ENCODE measurements at places on chromosomes 12 and 14. TPM values are rescaled to one million over a fixed set of nuclear protein-coding genes. Genes with fewer than 3 reads are reported as not detected.

DNA sequence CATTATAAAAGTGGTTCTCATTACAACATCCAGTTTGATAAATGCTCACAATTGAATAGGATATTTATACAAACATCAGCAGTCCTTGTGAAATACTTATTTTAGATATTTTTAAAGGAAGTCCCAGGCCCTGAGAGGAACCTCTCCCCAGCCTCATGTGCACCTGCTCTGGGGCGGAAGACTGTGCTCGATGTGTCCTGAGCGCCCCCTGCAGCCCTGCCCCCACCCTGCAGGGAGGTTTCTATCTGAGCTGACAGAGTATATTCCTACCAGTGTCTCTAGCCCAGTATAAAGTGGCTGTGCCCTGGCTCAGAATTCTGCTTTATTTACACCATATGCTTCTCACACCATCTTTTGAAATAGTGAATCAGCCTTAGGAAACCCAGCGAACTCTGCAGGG is 1349.1 kb downstream of the TMEM121 start:
- no peak for DNase-seq

DNA sequence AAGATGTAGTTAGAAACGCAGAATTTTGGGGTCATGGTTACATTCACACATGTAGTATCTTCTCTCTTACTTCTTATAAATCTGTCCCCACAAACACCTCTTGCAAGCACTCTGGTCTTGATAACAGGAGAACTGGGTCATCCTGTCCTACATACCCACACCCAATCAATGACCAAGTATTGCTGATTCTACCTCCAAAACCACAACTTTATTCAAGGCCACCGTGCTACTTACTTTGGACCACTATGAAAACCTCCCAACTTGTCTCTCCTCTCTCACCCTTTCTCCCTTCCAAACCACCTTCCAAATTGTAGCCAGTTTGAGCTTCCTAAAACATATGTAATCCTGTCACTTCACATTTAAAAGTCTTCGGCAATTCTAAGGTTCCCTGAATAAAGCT is 5.4 kb downstream of the SERPINA11 start:
- DNase-seq: no peak

DNA sequence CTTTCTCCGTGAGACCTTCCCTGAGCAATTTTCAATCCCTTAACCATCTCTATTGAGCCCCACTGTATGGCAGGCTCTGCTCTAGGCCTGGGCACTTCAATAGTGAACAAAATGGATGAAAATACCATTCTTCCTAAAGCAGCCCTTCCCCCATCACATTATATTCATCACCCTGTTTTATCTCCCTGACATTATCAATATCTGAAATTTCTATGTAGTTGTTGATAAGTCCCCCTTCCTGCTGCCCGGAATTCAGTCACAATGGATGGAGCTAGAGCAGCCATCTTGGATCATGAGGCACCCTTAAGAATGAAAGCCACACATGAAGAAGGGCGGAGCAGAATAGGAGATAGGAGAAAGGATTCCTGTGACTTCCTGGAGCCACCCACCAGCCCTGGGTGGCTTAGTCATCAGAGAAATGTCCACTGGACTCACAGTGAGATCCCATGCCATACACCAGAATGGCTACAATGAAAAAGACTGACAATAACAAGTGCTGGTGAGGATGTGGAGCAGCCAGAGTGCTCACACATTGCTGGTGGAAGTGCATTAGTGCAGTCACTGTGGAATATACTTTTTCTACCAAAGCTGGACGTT is 33.9 kb downstream of the SCARB1 start:
- no peak for DNase-seq

DNA sequence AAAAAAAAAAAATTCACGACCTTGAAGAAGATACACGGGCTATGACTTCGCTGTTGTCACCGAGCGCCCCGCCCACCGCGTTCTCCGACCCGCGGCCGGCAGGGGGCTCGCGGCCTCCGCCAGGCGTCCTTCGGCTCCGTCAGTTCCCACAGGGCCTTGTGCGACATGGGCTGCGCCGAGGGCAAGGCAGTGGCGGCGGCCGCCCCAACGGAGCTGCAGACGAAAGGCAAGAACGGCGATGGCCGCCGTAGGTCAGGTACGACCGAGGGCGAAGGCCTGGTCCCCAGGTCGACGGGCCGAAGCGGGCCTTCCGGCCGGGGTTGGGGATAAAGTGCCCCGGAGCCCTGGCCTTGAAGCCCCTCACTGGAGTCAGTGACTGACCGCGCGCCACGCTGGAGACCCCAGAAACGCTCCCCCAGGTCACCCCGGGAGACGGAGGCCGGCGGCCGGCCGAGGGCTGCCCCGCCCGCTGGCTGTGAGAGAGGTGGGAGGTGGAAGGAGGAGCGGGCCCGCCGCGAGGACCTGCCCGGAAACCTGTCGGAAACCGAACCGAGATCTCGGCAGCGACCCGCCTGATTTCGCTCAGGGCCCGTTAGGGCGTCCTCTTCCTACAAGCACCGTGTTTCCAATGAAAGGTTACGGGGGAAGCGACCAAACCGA is at the start of gene TXNRD1:
TSS of gene TXNRD1 (plus strand) at position 142 of the 660 bp plus-strand sequence. CDS start at position 166, 24 bp downstream.
- DNase-seq: peak; percentile 85

DNA sequence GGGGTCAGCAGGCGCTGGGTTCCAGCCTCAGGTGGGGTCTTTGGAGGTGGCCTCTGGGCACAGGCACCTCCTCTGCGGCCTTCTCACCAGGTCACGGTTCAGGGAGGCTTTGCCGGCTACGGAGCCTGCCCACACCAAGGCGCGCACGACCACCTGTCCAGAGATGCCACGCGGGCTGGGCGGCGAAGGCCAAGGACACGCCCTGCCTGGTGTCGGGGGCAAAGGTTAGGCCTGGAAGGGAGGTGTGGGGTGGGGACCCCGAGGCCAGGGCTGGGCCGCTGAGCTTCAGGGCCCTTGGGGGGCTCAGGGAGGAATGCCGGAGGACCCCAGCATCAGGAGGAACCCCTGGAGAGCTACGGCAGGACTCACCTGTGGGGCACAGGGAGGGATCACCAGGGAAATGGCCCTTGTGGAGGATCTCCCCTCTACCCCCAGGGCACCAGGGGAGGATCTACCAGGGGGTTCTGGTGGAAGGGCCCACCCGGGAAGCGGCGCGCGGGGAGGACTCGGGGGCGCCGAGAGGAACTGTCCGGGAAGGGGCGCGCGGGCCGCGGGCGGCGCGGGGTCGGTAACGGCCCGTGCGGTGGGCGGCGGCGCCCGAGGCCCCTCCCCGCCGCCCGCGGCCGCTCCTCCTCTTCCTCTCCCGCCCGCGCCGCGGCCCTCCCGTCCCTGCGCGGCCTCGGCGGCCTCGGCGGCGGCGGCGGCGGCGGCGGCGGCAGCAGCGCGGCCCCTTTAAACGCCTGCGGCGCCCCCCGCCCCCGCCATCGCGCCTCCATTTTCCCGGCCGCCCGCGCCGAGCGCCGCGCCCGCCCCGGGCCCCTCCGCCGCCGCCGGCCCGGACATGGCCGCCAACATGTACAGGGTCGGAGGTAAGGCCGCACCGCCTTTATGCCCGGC is at the start of gene MTA1:
TSS of gene MTA1 (plus strand) at position 633 of the 897 bp plus-strand sequence. CDS start at position 842, 209 bp downstream.
- no peak for DNase-seq

DNA sequence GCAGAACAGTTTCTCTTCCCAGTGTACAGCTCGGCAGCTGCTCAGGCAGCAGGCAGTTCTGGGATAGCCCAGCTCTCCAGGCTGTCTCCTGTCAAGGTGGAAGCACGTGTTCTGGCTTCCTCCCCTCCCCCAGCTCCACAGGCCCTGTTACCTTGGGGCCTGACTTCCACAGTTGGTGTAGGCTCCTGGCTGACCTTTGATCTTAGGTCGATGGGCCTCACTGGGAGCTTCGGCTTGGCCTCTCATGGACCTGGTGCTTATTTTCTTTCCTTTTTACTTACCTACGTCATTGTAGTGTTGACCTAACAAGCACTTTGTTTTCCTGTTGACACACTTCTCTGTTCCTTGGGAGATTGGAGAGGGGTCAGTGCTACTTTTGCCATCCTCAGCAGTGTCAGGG is 17.0 kb downstream of the DLST start:
- DNase-seq: no peak

DNA sequence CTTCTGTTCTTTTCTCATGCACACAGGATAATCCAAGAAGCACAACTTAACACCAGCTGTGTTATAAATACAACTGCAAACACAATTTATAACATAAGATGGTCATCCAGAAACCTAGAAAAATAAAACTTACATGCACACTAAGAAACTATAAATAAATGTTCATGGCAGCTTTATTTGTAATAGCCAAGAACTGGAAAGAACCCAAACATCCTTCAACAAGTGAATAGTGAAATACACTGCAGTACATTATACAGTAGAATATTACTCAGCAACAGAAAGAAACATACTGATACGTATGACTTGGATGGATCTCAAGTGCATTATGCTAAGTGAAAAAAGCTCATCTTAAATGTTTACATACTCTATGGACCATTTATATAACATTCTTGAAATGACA is 132.7 kb downstream of the SPTSSA start:
- no peak for DNase-seq

DNA sequence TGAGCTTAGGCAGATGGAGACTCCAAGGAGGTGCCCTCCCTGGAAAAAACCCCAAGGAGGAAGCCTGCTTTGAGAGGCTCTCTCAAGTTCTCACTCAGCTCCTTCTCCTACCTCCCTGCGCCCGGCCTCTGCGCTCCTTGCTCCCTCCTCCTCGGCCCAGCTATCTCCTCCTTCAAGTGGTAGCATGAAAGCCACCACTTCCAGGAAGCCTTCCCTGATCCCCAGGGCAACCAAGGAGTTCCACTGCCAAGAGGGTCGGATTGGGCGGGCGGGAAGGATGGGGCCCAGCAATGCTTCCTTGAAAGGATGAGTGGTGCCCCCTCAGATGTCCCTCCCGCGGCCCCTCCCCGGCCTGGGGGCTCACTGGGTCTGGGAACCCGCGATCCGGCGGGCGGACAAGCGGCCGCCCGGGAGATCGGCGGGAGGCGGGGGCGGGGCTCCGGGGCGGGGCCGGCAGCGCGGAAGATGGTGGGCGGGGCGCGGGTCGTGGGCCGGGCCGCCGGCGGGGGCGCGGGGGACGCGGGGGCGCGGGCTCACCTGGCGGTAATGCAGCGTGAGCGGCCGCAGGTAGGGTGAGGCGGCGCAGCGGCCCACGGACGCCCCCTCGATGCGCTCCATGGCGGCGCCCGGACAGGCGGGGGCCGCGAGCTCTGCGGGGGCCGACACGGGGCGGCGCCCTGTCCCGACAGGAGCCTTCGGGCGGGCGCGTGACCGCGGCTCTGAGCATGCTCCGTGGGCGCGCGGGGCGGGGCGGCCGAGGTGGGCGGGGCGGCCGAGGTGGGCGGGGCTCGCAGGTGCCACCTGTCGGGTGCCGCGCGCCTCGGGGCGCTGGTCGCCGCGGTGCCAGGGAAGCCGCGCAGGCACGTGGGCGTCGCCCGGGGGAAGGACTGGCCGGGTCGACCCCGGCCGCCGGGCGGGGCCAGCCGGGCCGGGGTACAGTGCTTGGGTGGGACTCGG is at the start of gene NUDT14:
TSS of gene NUDT14 (minus strand) at position 721 of the 957 bp plus-strand sequence. CDS start at position 618, 103 bp downstream.
- DNase-seq: peak; percentile 62

The SERPINA12 gene
- not detected for total RNA-seq

The AMDHD1 gene
- 15.6 TPM for total RNA-seq

The MMP14 gene
- 0.30 TPM for total RNA-seq

The OTOGL gene
- total RNA-seq: 2.9 TPM
